Anterior cingulate cortex (tissue), 58 donors: ENCODE measurements at places on chromosomes 7 and 10.

DNA sequence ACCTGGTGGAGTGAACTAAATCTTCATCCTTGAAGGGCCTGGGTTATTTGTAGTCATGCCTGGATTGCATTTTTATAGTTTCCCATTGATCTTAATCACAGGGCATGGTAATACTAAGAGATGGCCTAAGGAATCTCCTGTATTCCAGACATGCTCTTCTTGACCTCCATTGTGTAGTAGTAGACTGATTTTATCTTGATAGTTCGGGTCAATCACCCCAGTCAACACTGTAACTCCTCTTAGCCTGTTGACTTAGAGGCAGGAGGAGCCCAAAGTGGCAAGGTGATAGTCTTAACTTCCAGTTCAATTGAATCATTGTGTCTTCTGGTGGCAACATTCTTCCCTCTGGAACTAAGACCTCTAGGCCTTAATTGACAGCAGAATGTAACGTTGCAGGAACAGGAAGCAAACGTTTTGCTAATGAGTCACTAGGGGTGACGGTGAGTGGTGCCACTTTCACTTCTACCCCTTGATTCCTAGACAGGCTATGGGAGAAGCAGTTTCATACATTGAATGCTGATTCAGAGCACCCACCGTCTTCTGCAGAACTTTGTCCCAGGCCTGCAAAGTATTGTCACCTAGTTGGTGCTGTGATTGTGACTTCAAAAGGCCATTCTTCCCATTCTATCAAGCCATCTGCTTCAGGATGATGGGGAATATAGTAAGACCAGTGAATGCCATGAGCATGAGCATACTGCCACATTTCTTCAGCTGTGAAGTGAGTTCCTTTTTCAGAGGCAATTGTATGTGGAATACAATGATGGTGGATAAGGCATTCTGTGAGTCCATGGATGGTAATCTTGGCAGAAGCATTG lies 24.0 kb upstream of the PAPSS2 start:
- DNase-seq: no peak

GRCh38 chr7:84117304-84117703 lies 77.3 kb downstream of the SEMA3A start:
- DNase-seq: no peak

DNA sequence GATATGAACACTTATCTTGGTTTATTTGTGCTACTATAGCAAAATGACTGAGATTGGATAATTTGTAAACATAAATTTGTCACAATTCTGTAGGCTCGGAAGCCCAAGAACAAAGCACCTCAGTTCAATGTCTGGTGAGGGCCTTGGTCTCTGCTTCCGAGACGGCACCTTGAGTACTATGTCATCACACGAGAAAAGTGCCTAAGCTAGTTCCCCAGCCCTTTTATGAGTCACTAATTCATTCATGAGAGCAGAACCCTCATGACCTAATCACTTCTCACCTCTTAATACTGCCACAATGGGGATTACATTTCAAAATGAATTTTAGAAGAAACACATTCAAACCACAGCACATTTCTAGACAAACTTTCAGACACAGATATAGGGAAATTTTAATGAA lies 52.0 kb upstream of the PRSS1 start:
- DNase-seq: no peak

DNA sequence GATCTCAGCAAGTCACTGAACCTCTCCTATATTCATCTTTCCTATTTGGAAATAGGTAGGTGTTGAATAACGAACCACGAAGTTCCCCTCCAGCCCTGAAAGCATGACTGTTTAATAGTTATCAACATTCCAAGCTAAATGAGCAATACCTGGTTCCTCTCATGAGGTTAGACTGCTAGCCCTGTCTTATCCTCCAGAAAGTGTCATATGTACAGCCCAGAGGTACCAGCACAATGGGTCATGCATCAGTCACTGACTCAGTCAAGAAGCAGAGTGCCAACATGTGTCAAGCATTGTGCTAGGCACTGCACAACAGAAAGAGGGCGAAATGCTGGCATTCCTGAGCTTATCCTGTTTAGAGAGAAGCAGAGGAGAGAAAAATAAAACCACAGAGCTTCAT lies 70.0 kb downstream of the AMPH start:
- DNase-seq: no peak

DNA sequence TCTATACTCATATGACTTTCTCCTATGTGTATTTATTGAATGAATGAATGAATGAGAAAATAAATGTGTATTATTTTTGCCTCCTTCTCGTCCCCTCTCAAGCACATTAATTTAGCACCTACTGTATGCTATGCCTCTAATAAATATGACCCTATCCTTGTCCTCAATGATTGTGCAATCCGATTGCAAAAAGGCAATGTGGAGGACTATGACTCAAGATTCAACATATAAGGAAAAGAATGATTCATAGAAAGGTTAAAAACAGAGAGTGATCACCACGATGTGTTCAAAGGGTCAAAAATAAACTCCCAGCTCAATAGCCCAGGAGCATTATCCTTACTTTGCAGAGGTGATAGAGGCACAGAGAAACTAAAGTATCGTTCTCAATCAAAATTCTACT lies 322.8 kb upstream of the SORCS1 start:
- DNase-seq: no peak

GRCh38 chr10:80542053-80542452 lies 4.4 kb downstream of the SH2D4B start:
- DNase-seq: no peak

GRCh38 chr10:96387161-96387560 lies 28.4 kb upstream of the OPALIN start:
- DNase-seq: no peak

DNA sequence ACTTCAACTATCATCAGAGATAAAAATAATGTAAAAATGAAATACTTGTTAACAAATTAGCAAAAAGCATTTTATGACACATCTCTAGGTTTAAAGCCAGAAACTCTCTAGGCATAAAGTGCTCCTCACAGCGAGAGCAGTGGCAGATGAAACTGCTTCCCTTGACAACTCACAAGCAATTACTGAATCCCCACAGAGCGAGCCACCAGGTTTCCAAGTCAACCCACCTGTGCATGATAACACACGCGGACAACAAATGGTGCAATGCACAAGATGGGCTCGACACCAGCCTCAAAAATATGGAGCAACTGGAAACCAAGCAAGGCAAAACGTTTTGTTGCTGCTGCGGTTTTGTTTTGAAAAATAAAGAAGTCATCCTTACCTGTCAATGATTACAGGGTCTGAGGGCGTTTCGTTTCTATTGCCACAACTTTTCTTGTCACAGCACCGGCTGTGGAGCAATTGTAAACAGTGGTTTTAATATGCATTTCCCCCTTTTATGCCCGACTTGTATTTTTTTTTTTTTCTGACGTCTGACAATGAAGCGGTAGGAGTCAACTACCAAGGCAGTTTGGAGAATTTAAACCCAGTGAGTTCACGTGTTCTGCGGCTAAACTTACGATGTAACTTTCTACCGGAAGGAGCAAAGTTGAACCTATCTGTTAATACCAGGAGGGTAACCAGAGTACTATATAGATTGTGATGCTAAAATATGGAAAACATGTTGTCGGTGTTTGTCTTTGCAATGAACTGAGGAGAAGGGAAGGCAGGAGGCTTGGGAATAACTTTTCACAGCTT lies 7.0 kb downstream of the EBF3 start:
- DNase-seq: no peak

DNA sequence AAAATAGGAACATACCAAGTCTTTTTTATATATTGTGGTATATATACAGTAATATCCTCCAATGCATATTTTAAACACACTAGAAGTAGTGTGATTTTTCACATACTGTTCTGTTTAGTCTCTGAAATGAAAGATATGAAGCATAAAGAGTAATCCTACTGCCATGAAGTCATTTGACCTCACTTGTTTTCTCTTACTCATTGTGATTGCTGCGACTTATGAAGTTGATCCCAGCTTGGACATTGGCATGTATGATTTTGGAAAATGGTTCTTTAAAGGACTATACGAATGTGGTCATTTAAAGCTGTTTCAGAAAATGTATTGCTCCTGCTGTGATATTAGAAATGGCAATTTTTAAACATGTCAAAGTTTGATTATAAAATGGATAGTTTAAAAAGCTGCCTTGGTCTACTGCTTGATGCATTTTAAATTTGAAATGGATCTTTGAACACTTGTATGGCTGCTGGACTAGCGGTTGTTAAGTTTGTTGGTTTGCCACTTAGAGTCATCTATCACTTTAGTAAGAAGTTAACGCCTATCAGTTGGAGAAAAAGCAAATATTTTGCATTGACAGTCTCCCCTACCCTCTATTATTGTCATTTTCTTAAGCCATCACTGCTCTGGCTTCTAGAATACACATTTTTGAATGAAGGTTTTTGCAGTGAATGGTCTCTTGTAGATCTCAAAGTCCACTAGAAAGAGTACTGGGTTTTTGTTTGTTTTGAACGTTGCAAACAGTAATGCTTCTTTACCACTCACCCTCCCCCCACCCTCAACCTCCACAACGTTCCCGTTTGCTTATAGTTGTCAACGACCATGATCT lies 881 bp upstream of the PCGF5 start:
- no peak for DNase-seq

GRCh38 chr7:142910481-142910880 lies 23.1 kb downstream of the TRPV5 start:
- DNase-seq: no peak

DNA sequence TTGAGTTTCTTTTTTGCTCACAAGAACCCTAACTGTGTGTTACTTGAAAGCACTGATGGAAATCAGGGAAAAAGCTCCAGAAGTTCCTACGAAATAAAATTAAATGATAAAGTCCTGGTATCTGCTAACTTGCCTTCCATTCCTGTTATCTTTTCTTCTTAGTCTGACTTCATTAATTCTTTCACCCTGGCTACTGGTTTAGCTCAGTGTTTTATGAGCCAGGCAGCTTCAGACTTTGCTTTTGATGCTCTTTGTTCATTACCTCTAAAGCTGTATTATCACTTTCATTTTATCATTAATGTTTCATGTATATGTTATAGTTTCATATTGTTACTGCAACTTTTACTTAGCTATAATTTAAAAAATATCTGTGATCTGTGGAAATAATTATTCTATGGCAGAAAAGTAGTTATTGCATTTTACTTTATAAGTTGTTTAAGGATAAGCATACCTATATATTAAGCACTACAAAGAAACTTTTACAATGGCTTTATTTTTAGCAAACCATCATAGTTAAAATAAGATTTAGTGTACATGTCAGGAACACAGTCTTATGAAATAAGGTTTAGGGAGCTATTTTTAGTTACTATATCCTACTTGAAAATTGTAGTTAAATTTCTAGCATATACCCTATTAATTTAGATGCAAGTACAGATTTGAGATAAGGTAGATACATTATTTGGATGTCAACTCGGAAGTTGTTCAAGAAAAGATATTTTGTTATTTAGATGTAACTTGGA lies 19.3 kb downstream of the PTEN start:
- DNase-seq: no peak

- DNase-seq: no peak
These were observed 306.5 kb upstream of the NFE2L3 start for GRCh38 chr7:25845464-25845863.

- DNase-seq: no peak
These were observed 140.5 kb downstream of the TWIST1 start for GRCh38 chr7:18976715-18977471.

- DNase-seq: no peak
These were observed 19.2 kb downstream of the CRPPA start for GRCh38 chr7:16402091-16402490.

DNA sequence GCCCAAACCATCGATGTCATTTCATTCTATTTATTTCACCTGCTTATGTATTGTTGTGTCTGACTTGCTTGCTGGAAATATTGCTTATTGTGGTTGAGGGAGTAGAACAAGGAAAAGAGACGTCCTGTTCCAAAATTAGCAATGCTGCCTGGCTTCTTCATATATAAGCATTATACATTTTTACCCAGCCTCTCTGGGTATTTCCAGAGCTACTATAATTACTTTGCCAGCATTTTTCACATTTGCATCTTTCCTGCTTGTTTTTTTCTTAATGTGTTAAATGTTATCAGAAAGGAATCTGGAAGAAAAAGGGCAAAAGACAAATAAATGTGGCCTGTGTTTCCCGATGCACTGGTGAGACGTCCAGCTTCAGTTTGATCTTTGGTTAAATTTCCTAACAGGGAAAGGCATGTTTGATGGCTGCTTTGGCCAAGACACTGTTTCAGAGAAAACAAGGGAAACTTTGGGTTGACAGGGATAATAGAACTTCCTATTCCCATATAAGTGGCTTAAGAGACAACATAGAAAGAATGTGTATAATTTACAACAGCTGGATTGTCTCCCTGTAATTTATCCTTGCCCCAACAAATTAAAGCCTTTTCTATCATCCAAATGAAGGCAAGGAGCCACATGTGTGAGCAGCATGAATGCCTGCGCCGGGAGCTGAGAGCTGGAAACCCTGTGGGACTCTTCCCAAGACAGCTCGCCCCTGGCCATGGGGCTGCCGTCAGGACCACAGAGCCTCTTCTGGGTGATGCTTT lies 671.1 kb upstream of the CELF2 start:
- no peak for DNase-seq

- no peak for DNase-seq
These were observed 249.2 kb downstream of the SFMBT2 start for GRCh38 chr10:7161484-7162250.
